Renal cortical epithelial cell (primary cell): ENCODE measurements at places on chromosomes 13 and 19. TPM values are rescaled to one million over a fixed set of nuclear protein-coding genes. Genes with fewer than 3 reads are reported as not detected.

The LILRB3 gene
- total RNA-seq = not detected in 2 replicates

The TRAPPC5 gene
- 47.7 and 118 TPM in 2 replicates for total RNA-seq

The PLIN5 gene
- 0.17 and 0.40 TPM in 2 replicates for total RNA-seq

The MIR17HG gene
- total RNA-seq = 5.2 and 10.6 TPM in 2 replicates

The YJEFN3 gene
- 0.50 and 0.69 TPM in 2 replicates for total RNA-seq
